ENCODE measurements at places on chromosomes 16 and 17. TPM values are rescaled to one million over a fixed set of nuclear protein-coding genes. Genes with fewer than 3 reads are reported as not detected.

SDR42E2 gene
- 0.76 TPM for polyA plus RNA-seq

C16orf86 gene
- 3.9 TPM for polyA plus RNA-seq

BRIP1 gene
- polyA plus RNA-seq, result 1.3 TPM

GRCh38 chr17:36133602-36134236, 30.1 kb downstream of the CCL4 start:
- no peak overlapping the region for H3K27ac ChIP-seq
- H3K27me3 ChIP-seq, result peaks cover 8% of the 10 kb centered on the region
- no peak for DNase-seq
- no peak overlapping the region for H3K4me3 ChIP-seq
- no peaks in the 10 kb centered on the region for H3K4me1 ChIP-seq

GRCh38 chr17:34464812-34465211, 101.8 kb upstream of the CCL1 start:
- H3K36me3 ChIP-seq, result no peaks in the 10 kb centered on the region
- H3K27ac ChIP-seq, result no peak overlapping the region
- H3K4me1 ChIP-seq, result no peaks in the 10 kb centered on the region

- H3K4me1 ChIP-seq, result no peaks in the 10 kb centered on the region
- no peak overlapping the region for H3K27ac ChIP-seq
- no peaks in the 10 kb centered on the region for H3K36me3 ChIP-seq
- H3K4me3 ChIP-seq, result no peak overlapping the region
Observed at GRCh38 chr16:70805787-70806186, 4.8 kb upstream of the VAC14 start.

GRCh38 chr17:34300652-34301370, 15.3 kb downstream of the CCL11 start:
- H3K4me3 ChIP-seq, result no peak overlapping the region
- H3K27me3 ChIP-seq, result peaks cover 7% of the 10 kb centered on the region
- no peak for DNase-seq
- H3K27ac ChIP-seq, result no peak overlapping the region
- no peaks in the 10 kb centered on the region for H3K36me3 ChIP-seq
- no peaks in the 10 kb centered on the region for H3K4me1 ChIP-seq

DNA sequence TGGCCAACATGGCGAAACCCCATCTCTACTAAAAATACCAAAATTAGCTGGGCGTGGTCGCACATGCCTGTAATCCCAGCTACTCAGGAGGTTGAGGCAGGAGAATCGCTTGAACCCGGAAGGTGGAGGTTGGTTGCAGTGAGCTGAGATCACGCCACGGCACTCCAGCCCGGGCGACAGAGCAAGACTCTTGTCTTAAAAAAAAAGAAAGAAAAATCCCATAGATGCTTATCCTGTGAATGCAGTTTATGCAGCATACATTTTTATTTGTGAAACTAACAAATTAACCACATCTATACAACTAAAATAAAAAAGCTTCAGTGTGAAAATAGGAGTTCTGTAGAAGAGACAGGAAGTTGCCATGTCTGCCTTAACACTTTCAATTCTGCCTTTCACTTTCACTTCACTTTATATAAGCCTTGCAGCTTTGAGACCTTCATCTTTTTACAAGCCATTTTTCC, 7.1 kb downstream of the IGSF6 start:
- no peaks in the 10 kb centered on the region for H3K27me3 ChIP-seq
- H3K36me3 ChIP-seq, result no peaks in the 10 kb centered on the region
- peak overlapping the region; percentile 81 for H3K27ac ChIP-seq
- peaks cover 36% of the 10 kb centered on the region for H3K4me1 ChIP-seq

- H3K27me3 ChIP-seq, result no peaks in the 10 kb centered on the region
- H3K4me1 ChIP-seq, result no peaks in the 10 kb centered on the region
- H3K36me3 ChIP-seq, result no peaks in the 10 kb centered on the region
- H3K4me3 ChIP-seq, result no peak overlapping the region
- H3K27ac ChIP-seq, result no peak overlapping the region
- no peak for DNase-seq
Observed at GRCh38 chr16:21590796-21591195, 8.6 kb upstream of the METTL9 start.

GRCh38 chr17:75079023-75079373, 8.8 kb upstream of the SLC16A5 start:
- H3K27me3 ChIP-seq, result no peaks in the 10 kb centered on the region
- no peak overlapping the region for H3K4me3 ChIP-seq
- peaks cover 17% of the 10 kb centered on the region for H3K4me1 ChIP-seq
- H3K36me3 ChIP-seq, result no peaks in the 10 kb centered on the region

DNA sequence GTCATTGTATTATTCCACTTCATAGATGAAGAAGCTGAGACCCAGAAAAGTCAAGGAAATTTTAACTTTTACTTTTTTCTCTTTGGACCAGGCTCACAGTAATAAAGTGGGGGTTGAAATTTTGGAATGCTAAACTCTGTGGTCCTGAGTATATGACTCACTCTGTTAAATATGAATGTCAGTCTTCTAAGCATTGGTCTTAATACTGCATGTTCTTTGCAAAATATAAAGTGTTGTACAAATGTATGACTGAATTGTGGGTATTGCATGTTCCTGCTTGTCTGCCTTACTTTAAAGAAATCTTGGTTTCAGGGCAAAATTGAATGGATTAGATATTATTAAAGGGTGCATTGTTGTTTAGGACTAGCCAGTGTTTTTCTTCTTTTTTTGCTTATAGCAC, 950.8 kb upstream of the GOT2 start:
- DNase-seq, result no peak
- no peak overlapping the region for H3K4me3 ChIP-seq
- H3K27me3 ChIP-seq, result no peaks in the 10 kb centered on the region
- no peaks in the 10 kb centered on the region for H3K4me1 ChIP-seq
- H3K27ac ChIP-seq, result no peak overlapping the region

DNA sequence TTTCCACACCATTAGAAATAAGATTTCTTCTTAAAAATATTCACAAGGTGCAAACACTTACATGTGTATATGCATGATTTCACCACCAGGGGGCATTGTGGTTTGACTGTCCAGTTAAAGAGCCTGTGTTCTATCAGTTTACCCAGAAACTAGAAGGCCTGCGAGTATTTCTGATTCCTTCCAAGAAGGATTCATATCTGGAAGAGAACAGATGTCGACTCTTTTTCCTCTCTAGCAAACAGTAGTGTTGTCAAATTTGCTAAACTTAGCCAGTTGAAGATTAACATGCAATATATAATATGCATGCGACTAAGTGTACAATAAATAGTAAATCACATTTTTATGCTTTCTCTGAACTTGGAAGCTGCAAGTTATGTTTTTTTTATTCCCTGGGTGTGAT, 404.1 kb downstream of the WWOX start:
- H3K4me3 ChIP-seq, result no peak overlapping the region
- no peaks in the 10 kb centered on the region for H3K4me1 ChIP-seq
- H3K36me3 ChIP-seq, result no peaks in the 10 kb centered on the region
- DNase-seq, result peak; percentile 75

GRCh38 chr16:70160388-70160787, 13.2 kb upstream of the CLEC18C start:
- H3K4me1 ChIP-seq, result no peaks in the 10 kb centered on the region
- DNase-seq, result no peak
- peaks cover 70% of the 10 kb centered on the region for H3K36me3 ChIP-seq
- no peak overlapping the region for H3K4me3 ChIP-seq

- peaks cover 25% of the 10 kb centered on the region for H3K4me1 ChIP-seq
- H3K27me3 ChIP-seq, result no peaks in the 10 kb centered on the region
- no peak for DNase-seq
- no peak overlapping the region for H3K27ac ChIP-seq
- H3K36me3 ChIP-seq, result peaks cover 1% of the 10 kb centered on the region
Observed at GRCh38 chr17:80868022-80868609, 123.5 kb upstream of the CHMP6 start.

DNA sequence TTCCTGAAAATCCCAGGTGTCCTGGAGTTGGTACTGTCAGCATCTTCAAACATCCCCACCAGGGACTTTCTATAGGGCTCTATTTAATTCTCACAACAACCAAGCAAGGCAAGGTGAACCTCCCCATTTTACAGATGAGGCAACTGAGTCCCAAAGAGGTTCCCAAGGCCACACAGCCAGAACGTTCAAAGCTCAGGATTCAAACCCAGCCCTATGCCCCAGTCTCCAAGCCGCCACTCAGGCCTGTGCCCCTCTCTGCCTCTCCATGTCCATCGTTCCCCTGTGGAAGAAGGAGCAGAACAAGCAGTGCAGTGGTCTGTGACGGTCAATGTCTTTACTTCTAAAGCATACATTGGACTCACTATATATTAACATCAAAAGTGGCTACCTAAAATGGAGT, 6.1 kb downstream of the ZNF319 start:
- DNase-seq, result no peak

- peak overlapping the region; percentile 56 for H3K4me3 ChIP-seq
- peaks cover 44% of the 10 kb centered on the region for H3K36me3 ChIP-seq
- peaks cover 55% of the 10 kb centered on the region for H3K4me1 ChIP-seq
- peak overlapping the region; percentile 90 for H3K27ac ChIP-seq
Observed at GRCh38 chr16:4506450-4506849, 30.3 kb downstream of the HMOX2 start.

DNA sequence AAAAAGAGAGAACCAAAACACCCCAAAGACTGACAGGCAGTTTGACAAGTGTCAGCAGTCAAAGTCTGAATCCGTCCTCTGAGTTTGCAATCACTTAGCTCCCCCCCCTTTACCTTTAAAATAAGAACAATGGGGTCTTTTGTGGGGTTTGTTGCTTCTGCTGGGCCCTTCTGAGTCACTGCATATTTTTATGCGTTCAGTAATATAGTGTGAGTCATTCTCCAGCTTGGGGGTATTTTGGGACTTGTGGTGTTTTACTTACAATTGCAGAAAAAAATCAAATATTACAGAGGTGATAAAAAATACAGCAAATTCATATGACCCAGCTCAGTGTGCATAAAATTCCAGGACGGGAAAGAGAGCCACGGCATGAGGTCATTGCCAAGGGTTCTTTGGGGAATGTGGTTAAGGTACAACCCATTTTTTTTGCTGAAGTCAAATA, 120.1 kb downstream of the CYLD start:
- H3K4me1 ChIP-seq, result no peaks in the 10 kb centered on the region
- H3K27me3 ChIP-seq, result peaks cover 4% of the 10 kb centered on the region
- no peak for DNase-seq
- H3K36me3 ChIP-seq, result no peaks in the 10 kb centered on the region

GRCh38 chr16:31301708-31302400, 42.1 kb downstream of the ITGAM start:
- no peak overlapping the region for H3K27ac ChIP-seq
- H3K36me3 ChIP-seq, result no peaks in the 10 kb centered on the region
- peak; percentile 28 for DNase-seq
- H3K4me1 ChIP-seq, result no peaks in the 10 kb centered on the region
- H3K27me3 ChIP-seq, result peaks cover 2% of the 10 kb centered on the region
- no peak overlapping the region for H3K4me3 ChIP-seq

DNA sequence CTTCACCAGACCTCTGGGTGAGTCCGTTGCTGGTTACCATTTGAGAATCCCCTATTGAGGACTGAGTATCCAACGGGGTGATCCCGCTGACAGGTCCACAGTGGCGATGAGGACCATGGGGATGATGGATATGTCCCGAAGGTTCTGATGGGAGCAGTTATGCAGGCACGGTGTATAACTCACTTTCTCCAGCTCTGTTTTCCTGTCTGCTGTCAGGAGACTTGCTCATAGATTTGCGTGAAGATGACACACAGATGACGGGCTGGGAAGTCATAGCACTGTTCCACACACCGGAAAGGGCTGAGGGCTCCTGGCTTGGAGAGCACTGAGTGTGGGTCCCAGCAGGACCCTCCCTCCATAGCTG, 22.2 kb upstream of the ADCY7 start:
- no peak overlapping the region for H3K4me3 ChIP-seq
- H3K4me1 ChIP-seq, result peaks cover 14% of the 10 kb centered on the region
- H3K27ac ChIP-seq, result no peak overlapping the region
- no peaks in the 10 kb centered on the region for H3K36me3 ChIP-seq
- DNase-seq, result no peak

- no peaks in the 10 kb centered on the region for H3K27me3 ChIP-seq
- no peak for DNase-seq
- no peak overlapping the region for H3K4me3 ChIP-seq
- peaks cover 4% of the 10 kb centered on the region for H3K36me3 ChIP-seq
- H3K4me1 ChIP-seq, result no peaks in the 10 kb centered on the region
Observed at GRCh38 chr17:61849674-61850073, 13.7 kb downstream of the BRIP1 start.

All from CD4-positive, CD25-positive, alpha-beta regulatory T cell (primary cell).